ENCODE measurements at places on chromosomes 16 and 17.

GRCh38 chr17:72724267-72724666 is 368.2 kb downstream of the SLC39A11 start:
- peak; percentile 34 for DNase-seq

DNA sequence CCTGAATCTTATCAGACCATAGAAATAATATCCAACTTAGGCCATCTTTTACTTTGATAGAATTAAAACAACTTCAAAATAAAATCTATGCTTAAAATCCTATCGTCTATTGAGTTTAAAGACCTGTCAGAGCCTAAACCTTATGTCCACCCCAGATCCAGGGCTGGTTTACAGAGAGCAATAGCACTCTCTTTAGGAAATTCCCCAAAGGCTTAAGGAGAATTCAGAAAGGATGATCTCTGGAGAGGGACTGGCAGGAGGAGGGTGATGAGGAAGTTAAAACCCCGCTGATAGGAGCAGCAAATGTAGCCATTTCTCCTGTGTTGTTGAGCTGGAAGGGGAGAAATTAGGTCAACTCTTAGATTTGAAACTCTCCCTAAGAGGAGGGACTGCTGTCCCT is 175.3 kb downstream of the HS3ST4 start:
- DNase-seq: no peak

DNA sequence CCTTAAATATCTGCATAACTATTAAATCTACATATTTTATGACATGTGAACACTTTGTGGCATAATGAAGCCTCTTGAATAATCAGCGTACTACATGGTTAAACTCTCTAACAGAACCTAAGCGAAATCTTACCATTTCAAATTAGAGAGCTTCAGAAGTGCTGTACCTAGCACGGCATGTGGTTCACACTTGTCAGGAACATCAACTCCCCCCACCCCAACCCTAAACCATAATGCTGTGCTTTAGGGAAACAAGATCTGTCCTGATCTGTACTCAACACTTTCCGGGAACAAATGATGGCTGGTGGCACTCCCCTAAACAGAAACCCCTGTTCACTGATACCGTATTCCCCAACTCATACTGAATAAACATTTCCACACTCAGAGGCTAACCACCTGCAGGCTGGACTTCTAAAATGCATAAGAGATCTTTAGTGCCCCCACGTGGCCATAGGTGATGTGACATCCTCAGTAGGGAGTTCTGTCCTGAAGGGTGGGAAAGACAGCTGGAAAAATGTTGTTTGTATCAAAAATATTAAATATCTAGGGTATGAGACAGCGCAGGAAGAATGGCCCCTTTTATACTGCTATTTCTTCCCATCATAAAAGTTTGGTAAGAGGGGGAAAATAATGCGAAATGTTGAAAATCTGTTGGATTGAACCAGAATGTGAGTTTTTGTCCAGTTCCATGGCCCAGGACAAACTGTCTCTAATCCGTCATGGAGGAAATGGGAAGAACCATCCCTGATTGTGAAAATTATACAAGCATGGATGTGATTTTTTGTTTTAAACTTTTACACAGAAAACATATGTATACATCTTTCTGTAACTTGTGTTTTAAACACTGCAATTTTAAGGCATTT is 88.6 kb downstream of the USP31 start:
- peak; percentile 78 for DNase-seq

DNA sequence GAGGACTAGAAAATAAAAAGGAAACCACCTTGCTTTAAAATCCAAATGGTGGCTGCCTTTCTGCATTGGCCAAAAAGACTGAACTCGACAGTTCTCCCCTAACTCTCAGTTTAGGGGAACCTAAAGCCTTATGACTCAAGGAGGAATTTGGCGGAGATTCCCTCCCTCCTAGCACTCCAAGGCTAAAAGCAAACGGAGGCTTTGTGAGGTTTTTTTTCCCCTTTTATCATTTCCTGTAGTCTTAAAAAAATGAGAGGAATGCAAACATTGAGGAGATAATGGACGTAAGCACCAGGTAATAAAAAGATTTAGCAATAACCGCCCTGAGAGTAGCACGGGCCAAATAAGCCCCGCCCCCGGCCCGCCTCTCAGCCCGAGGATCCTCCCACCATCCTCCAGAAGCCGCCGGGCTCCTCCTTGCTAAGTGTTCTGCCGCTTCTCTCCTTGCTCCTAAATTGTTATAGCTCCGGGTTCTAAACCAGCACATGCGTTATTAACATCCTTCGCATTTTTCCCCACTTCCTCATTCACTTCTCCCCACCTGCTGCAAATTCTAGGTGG is 5.8 kb upstream of the KIFC3 start:
- peak; percentile 93 for DNase-seq

- no peak for DNase-seq
Observed at GRCh38 chr17:38440614-38441397, 12.5 kb downstream of the ARHGAP23 start.

DNA sequence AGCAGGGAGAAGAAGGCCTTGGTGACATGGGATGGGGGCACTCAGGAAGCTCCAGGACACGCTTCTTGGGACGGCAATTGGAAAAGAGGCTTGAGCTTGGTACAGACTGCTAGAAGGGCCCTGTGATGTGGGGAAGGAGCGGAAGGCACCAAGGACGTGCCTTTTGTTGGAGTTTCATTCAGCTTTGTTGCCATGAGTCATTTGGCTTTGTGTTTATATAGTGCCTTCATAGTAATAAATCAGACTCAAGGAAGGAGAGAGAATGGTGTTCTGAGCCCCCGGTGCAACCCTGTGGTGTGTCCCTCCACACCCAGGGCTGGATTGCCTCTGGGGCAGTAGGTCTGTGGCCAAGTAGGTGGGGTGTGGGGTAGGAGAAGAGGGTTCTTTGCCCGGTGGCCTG is 7.4 kb upstream of the TBX4 start:
- DNase-seq: no peak

DNA sequence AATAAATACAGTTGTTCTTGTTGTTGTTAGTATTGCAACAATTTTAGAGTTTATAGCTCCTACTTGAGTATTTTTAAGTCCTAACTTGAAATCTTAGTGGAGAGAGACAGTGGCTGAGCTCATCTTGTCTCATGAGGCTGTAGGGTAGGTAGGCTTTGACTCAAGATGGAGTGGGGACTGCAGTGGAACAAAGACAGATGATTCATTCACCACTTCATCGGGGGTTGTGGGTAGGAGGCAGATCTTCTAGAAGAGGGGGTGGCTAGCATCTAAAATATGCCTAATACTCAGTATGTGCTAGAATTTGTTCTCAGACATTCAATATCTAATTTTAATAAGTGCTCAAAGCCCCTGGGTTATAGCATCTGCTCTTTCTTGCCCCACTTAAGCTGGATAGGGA is 13.1 kb upstream of the MMD start:
- no peak for DNase-seq

DNA sequence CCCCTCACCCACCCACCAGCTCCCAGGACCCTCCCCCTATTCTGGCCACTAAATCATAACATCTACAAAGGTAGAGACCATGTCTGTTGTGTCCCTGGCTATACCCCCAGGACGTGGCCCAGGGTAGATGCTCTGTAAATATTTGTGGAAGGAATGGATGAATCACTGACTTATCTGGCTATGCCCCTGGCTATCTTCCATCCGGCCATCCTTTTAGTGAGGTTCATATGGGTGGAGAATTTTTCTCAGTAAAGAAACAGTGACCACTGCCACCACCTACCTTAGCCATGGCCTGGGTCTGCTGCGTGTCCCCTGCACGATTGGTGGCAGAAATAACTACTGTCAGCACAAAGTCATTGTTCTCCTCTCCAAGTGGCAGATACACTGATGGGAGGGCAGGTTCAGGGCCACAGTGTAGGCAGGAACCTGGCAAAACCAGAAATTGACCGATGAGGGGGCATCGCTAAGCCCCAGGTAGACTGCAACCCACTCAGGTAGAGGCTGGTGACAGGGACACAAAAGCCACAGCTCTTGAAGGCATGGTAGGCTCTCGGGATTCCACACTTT is 63.1 kb upstream of the BCO1 start:
- DNase-seq: peak; percentile 72

- no peak for DNase-seq
Observed at GRCh38 chr17:82613283-82614094, 34.8 kb downstream of the WDR45B start.

DNA sequence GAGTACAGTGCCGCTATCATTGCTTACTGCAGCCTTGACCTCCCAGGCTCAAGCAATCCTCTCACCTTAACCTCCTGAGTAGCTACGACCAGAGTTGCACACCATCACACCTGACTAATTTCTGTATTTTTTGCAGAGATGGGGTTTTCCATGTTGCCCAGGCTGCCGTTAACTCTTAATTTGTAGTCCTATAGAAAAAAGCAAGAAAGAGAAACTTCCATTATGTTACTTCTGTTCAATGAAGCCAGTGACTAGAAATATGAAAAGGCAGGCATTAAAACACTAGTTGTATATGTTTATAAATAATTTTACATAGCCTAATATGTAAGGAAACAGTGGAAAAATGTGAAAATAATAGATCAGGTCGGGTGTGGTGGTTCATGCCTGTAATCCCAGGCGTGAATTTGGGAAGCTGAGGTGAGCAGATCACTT is 9.7 kb downstream of the RAD51C start:
- DNase-seq: no peak

DNA sequence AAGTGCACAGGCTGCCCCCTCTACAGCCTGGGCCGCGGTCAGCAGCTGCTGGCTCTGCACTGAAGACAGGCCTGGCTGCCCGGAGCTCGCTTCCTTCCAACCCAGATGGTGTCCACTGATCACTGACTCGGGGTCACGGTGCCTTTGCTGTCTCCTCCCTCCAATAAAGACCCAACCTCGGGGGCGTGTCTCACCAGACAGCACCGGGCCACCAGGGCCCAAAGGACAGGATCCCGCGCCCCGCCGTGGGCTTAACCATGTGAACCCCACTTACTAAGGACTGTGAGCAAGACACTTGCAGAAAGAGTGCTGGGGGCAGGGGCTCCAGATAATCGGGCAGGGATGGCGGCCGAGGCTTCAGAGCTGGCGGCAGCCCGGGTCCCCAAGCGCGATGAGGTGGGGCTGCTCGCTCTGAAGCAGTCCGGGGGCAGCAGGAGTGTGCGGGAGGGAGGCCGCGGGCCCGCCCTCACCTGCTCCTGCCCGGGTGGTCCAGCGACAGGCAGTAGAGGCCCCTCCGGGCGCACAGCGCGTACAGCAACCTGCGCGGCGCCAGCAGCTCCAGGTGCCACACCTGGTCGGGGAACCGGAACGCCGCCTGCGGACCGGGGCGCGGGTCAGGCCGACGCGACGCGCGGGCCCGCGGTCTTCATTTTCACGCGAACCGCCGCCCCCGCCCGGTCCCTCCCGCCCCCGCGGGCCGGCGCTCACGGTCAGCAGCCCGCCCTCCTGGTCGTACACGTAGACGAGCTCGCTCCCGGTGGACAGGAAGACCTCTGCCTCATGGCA is 502 bp downstream of the FAAP100 start:
- peak; percentile 56 for DNase-seq

DNA sequence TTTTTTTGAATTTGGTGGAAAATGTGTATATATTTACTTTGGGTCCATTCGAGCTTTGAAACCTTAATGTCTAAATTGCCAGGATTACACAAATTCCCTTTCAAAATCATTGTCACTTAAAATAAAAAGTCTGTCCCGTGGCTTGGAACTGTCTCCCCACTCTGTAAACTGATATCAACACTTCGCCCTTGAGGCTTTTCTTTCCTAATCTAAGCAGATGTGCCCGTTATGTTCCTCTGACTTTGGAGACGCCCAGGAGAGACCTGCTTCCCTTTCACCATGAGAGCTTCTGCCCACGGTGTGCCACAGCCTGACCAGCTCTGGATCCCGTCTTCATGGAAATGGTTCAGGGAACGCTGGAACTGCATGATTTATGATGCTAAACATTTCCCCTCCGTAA is 151.3 kb downstream of the C16orf95 start:
- DNase-seq: no peak

DNA sequence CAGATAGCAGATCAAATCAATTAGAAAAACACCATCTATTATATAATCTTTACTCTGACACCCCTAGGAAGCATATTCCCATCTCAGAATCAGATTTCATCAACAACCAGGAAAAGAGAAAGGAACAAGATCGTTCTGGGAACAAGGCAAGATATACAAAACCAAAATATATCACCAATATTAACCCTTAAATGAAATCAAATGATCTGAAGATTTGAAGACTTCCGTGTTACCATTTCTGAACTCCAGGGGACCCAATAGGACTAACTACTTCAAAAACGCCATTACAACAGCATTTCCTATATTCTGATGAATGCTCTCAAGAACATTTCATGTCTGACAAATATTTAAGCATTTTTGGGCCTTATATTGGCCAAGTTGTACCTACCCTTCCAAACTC is 624.2 kb upstream of the ZFHX3 start:
- no peak for DNase-seq

DNA sequence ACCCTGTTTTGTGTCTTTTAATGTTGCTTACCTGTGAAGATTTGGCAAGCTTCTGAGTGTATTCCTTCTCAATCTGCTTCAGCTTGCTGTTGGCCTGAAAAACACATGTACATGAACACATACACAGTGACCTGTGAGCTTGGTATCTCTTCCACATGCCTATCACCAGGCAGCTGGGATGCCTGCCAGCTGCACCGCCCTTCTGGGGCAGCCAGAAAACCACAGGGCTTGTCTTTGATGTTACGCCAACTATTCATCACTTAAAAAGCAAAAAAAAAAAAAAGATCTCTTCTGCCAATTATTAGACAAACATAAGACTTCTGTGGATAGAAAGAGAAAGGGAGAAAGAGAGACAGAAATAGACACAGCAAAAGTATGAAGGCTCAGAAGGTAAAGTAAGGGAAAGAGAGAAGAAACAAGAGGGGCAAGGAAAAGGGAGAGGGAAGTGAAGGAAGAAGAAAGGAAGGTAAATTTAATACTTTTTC is 189.2 kb upstream of the AXIN2 start:
- DNase-seq: peak; percentile 87

- no peak for DNase-seq
Observed at GRCh38 chr16:81462683-81463082, 18.1 kb downstream of the CMIP start.

- no peak for DNase-seq
Observed at GRCh38 chr17:11387610-11388009, 146.6 kb downstream of the SHISA6 start.

- no peak for DNase-seq
Observed at GRCh38 chr17:1961189-1961588, 63.9 kb downstream of the RTN4RL1 start.

DNA sequence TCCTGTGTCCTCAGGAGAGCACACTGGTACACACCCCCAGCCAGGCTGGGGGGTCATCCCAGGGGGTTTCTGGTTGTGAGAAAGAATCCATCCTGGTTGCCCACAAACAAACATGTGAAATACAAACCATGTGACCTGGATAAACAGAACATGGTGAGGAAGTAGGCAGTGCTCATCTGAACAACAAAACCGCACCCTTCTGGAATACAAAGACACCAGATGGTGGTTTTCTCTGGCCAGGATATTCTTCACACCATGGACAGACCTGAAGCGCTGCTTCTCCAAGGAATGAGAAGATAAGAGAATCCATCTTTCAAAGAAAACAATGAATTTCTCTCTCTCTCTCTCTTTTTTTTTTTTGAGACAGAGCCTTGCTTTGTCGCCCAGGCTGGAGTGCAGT is 302.3 kb downstream of the SLC39A11 start:
- no peak for DNase-seq

Data from AG20443 (cell line).